ENCODE measurements at places on chromosomes 6 and 20. TPM values are rescaled to one million over a fixed set of nuclear protein-coding genes. Genes with fewer than 3 reads are reported as not detected.

Gene KCNG1
- total RNA-seq, result 0.37 TPM

Gene LHFPL5
- total RNA-seq, result not detected

Gene ENPP4
- total RNA-seq, result 21.3 TPM

Gene GABRR1
- not detected for total RNA-seq

Gene BTBD3
- total RNA-seq, result 30.2 TPM

Gene HLA-DRA
- total RNA-seq, result 109 TPM

Gene CGAS
- 1.0 TPM for total RNA-seq

Gene CFAP206
- total RNA-seq, result 0.25 TPM

Gene VSTM2L
- total RNA-seq, result 10.3 TPM

Gene SNX5
- total RNA-seq, result 40.4 TPM

Gene FOXQ1
- total RNA-seq, result not detected

Gene MUCL3
- not detected for total RNA-seq

Gene KHDC1L
- total RNA-seq, result not detected

Gene JPH2
- total RNA-seq, result 182 TPM
